ENCODE measurements at places on chromosomes 3 and 15.

DNA sequence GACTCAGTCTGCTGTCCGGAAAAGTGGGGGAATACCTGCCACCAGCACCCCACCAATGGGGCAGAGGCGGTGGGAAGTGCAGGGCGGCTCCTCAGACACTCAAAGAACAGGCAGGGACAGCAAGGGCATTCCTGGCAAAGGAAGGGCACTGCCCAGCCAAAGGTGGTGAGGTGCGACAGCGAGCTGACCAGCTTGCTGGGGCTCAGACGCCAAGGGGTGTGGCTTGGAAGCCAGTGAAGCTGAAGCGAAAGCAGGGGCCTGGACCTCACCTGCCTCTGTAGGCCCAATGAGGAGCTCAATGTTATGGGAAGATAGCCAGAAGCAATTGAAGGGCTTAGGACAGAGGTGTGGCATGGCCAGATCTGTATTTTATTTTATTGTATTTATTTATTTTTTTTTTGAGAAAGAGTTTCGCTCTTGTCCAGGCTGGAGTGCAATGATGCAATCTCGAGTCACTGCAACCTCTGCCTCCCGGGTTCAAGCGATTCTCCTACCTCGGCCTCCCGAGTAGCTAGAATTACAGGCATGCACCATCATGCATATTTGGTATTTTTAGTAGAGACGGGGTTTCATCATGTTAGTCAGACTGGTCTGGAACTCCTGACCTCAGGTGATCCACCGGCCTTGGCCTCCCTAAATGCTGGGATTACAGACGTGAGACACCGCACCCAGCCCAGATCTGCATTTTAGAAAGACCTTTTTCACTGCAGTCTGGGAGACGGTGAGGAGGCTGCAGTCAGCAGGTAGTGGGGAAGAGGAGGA, 4.4 kb upstream of the LMAN1L start:
- no peak for DNase-seq

GRCh38 chr15:34325368-34325767, 12.2 kb downstream of the SLC12A6 start:
- no peak for DNase-seq

GRCh38 chr3:125024817-125025216, 31.0 kb downstream of the HEG1 start:
- no peak for DNase-seq

- no peak for DNase-seq
Measured at GRCh38 chr3:139710212-139710611, 32.4 kb upstream of the NMNAT3 start.

GRCh38 chr15:68148039-68148438, 57.1 kb downstream of the CALML4 start:
- no peak for DNase-seq

DNA sequence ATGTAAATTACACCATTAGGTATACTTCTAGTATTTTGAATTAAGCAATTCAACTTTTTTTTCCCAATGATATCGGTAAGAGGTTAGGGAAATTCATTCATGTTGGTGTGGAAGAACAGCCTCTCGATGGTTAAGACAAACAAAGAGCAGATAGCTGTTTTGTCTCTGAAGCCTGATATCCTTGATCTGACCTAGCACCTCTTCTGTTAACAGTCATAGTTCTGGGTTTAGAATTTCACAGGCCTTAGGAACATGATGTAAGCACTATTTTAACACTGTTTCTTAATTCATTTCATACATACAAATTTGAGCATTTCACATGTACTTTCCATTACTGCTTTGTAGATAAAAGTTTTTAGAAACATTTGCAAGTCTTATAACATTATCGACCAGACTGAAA, 367.5 kb upstream of the ZNF385D start:
- no peak for DNase-seq

DNA sequence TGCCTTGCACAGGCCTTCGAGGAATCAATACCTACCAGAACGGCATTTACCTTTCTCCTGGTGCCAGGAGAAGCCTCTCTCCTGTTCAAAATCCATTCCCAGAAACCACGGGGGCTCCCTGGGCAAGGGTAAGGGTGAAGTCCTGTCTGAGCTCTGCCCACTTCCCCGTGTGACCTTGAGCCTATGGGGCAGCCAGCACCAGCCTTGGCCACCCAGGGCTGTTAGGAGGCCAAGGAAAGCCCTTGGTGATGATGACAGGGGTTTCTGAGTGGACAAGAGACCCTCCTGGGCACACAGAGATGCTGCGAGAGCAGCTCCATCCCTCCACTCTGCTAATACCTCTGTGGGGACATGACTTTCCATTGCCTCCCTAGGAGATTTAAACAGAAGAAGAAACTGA, 5.9 kb downstream of the SCN5A start:
- DNase-seq = no peak

DNA sequence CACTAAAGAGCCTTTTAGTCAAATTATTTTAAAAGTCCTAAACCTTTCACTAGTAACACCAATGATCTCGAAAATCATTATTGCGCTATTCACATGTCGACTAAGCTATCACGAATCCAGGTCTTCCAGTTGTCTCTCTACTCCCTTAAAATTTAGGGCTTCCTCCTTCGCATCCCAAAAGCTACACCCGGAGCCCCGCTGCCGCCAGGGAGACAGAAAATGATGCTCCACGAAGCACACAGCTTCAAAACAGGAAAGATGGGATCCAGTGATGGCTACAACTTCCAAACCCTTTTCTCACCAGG, 253 bp downstream of the IFT80 start:
- no peak for DNase-seq

GRCh38 chr3:69893274-69893673, 106.3 kb upstream of the SAMMSON start:
- DNase-seq = no peak

DNA sequence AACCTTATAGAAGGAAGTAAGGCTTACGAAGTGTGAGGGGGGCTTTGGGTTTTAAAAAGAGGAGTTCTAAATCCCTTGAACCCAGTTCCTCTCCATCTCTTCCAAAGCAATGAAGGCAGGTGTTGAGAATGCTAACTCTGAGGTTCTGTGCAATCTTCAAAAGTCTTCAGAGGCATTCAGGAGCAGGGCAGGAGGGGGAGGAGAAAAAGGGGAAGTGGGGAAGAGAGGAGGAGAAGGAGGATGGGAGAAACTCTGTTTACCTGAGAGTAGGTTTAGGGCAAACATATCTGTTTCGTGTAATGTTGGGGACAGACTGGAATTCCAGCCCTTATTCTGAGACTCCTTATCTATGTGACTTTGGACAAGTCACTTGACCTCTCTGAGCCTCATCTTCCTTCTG, 36.9 kb downstream of the FAM3D start:
- DNase-seq = no peak

DNA sequence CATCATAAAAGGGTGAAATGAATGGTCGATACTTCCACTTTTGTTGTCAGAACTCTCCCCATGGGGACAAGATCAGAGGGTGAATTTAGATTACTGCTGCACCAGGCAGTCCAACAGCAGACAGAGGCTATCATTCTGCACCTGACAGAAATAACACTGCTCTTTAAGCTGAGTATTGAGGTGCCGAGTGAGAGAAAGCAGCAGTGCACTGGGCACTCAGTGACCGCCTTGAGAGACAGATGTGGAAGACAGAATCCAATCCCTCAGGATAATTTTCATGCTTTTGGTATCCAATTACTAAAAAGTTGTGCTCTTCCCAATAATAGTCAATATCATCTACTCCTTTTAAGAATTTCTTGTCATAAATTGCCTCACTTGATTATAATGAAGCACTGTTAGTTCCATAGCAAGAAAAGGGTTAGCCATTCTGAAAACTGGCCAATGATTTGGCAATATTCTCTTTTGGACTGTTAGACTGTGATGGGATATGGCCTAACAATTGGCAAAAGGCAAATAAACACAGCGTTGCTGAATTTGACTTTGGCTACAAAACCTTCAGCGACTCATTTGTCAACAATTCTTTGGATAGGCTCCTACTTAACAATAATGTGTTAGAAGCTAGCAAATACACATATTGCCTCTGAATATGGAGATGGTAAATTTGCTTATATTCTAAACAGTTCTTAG, 5.5 kb downstream of the FGF7 start:
- no peak for DNase-seq

Measured in activated B cell treated with CpG ODN at 0.5 μM for 24 hours (primary cell).